Activated CD4-positive, alpha-beta T cell treated with anti-CD3 and anti-CD28 coated beads for 36 hours (primary cell): ENCODE measurements at places on chromosomes 7 and 10. TPM values are rescaled to one million over a fixed set of nuclear protein-coding genes. Genes with fewer than 3 reads are reported as not detected.

DNA sequence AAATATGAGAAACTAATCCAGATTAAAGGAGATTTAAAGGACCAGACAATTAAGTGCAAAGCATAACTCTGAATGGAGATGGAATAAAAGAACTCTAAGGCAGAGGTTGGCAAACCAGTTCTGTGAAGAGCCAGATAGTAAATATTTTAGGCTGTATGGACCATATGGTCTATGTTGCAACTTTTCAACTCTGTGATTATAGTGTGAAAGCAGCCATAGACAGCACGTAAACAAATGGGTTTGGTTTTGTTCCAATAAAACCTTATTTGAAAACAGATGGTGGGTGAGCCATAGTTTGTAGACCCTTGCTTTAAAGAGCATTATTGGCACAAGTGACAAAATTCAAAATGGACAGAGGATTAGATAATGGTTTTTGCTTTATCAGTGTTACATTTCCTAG lies 884.1 kb downstream of the CCSER2 start:
- DNase-seq, result no peak

GRCh38 chr10:123604506-123604905 lies 61.6 kb upstream of the GPR26 start:
- no peak for DNase-seq

- DNase-seq, result peak; percentile 81
Measured at GRCh38 chr10:71486484-71487114, 89.9 kb downstream of the CDH23 start.

GRCh38 chr10:16049782-16050181 lies 189.5 kb upstream of the MINDY3 start:
- DNase-seq, result no peak

- DNase-seq, result no peak
Measured at GRCh38 chr10:29949411-29950011, 109.9 kb downstream of the JCAD start.

DNA sequence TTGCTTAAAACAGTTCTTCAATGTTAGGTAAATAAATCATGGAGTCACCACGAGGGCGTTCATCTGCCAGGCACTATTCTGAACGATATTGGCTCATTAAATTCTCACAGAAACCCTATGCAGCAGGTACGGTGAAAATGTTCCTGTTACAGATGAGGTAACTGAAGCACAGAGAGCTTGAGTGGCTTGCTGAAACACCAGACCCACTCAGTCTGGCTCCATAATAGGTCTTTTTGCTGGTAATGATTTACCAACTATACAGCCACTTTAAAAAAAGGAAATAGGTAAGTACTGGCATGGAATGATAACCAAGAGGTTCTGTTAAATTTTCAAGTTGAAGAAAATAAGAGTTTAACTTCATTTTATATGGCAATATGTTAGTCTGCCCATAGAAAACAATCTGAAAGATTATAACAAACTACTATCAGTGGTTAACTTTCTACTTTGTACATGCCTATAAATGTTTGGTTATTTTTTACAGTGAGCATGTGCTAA lies 1.3 kb upstream of the TM9SF3 start:
- peak; percentile 11 for DNase-seq

- DNase-seq, result no peak
Measured at GRCh38 chr7:132150711-132151110, 425.6 kb downstream of the PLXNA4 start.

- DNase-seq, result no peak
Measured at GRCh38 chr10:7626283-7626682, 40.5 kb downstream of the ITIH5 start.

DNA sequence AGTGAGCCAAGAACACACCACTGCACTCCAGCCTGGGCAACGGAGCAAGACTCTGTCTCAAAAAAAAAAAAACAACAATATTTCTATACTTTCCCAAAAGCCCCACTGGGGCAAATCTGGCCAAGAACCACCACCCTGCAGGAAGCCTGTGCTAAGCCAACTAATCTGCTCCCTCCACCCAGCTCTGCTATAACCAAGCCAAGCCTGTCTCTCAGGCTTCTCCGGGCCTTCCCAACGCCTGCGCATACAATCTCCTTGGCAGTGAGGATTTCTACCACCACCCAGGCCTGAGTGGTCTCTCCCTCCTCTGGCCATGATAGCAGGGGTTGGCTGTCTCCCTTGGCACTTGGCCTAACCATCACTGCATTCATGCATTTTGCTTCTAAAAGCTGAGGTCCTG lies 14.2 kb downstream of the DDX56 start:
- no peak for DNase-seq

- no peak for DNase-seq
Measured at GRCh38 chr10:97136756-97137155, 49.0 kb downstream of the SLIT1 start.

- DNase-seq, result no peak
Measured at GRCh38 chr7:91780521-91780920, 100.0 kb downstream of the MTERF1 start.

DNA sequence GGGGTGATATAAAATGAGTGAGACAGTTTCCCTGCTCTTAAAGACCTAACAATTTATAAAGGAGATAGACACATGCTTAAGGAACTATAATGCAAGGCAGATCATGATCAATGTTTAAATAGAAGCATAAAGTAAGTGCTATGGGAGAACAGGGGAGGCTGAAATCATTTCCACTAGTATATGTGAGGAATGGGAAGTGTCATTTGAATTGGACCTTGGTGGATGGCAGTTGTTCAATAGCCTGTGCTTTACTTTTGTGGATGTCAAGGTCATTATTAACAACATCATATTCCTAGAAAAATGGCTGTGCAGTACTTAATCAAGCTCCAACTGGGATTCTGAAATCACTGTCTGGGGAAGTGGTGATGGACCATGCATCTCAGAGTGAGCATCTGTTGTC lies 14.7 kb downstream of the NPY start:
- no peak for DNase-seq

- DNase-seq, result no peak
Measured at GRCh38 chr7:47373871-47374451, 207.9 kb downstream of the TNS3 start.

GRCh38 chr10:91694170-91694794 lies 61.4 kb upstream of the PPP1R3C start:
- peak; percentile 31 for DNase-seq

- DNase-seq, result no peak
Measured at GRCh38 chr10:99996671-99997648, 12.8 kb downstream of the DNMBP start.

- peak; percentile 9 for DNase-seq
Measured at GRCh38 chr7:143975617-143976016, 21.0 kb downstream of the OR2F1 start.

GRCh38 chr7:11492307-11492706 lies 339.7 kb downstream of the THSD7A start:
- no peak for DNase-seq

DNA sequence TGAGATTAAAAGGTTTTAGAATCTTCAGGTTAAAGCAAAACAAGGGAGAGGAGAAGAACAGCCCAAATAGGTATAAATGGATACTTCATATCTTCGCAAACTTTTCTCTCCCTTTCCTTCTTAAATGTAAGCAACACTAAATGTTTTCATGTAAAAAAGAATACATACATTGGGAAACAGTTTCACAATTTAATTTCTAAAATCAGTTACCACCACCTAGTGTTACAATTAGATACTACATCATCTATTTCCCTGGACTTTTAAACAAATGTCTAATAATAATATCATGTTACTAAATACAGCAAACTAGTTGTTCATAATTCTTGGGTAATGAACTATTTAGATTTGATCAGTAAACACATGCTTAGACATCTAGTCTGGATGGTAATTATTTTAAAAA lies 35.8 kb downstream of the MINDY3 start:
- no peak for DNase-seq

GRCh38 chr7:121214657-121215056 lies 114.1 kb upstream of the WNT16 start:
- no peak for DNase-seq

DNA sequence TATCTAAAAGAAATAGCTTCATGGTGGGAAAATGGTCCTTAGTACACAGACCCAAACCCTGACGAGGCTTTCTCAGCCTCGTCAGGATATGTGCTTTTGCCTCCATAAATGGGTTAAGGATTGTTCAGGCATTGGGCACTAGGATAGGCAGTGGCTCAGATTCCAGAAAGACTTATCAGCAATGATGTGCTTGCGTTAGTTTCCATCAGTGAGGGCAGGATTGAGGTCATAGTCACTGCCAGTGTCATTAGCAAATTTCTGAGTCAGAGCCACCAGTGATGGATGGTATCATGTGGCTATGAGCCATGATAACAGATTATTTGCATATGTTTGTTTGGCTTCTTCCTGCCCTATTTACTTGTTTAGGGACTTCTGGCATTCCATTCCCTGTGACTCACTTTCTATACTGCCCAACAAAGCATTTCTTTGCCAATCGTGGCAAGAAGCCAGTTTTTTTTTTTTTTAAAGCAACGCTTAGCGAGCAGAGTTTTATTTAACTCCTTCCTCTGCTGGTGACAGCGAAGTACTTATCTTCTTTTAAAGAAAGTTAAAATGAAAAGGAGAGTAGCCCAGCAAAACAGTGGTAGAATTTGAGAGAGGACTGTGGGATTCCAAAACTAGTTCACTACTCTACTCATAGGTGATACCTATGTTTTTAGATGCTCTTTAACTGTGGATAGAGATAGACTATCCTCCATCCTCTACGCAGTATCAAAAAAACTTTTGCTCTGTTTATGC lies 44.4 kb downstream of the MYPN start:
- DNase-seq, result peak; percentile 15

DNA sequence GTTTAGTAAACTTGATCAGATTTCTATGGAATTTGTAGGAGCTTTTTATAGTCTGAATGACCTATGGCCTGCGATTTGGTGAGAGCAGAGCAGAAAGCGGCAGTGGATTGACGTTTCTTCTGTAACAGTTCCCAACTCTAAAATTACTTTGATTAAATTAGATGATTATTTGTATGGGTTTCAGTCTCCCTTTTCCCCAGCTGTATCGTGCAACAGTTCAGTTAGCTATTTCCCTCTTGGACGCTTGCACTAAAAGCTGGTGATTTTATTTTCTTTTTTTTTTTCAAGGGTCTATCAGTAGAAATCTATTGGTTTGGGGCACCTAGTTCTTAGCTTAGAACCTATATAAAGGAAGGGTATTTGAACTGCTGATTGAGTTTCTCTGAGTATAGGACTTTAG lies 6.8 kb downstream of the AHCYL2 start:
- no peak for DNase-seq

GRCh38 chr7:30469303-30469702 lies 9.3 kb downstream of the NOD1 start:
- DNase-seq, result no peak

GRCh38 chr10:83542774-83543411 lies 596.4 kb upstream of the GHITM start:
- no peak for DNase-seq

DNA sequence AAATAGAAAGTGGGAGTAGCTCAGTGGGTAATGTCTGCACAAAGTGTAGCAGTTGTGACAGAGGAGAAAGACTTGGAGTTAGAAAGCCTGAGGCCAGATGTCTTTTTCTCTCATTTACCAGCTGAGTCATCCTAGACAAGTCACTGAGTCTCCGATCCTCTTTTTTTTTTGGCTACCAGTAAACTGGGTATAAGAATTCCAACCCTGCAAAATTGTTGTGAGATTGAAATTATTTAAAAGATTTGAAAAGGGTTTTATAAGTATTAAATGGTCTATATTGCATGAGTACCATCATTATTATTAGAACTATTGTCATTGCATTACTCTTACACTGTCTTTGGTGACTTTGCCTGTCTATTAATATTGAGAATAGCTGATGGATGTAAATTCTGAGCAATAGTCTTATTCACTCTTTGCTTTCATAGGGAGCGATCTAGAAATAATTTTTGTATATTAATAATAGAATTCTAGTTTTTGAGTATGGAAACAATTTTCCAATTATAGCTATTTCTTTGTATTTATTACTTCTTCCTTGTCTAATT lies 74.0 kb downstream of the ARID5B start:
- no peak for DNase-seq

- no peak for DNase-seq
Measured at GRCh38 chr10:24467605-24468004, 256.1 kb downstream of the ARHGAP21 start.

LRRC18 gene
- not detected for total RNA-seq

GALNT17 gene
- not detected for total RNA-seq

MPLKIP gene
- total RNA-seq, result 35.2 TPM

PODXL gene
- 0.48 TPM for total RNA-seq

SNX13 gene
- total RNA-seq, result 25.5 TPM

LMBR1 gene
- 31.0 TPM for total RNA-seq

SLC13A1 gene
- not detected for total RNA-seq

GNGT1 gene
- total RNA-seq, result not detected

SEMA3E gene
- not detected for total RNA-seq

MDFIC gene
- 113 TPM for total RNA-seq

ZNF804B gene
- not detected for total RNA-seq

TEX47 gene
- not detected for total RNA-seq

DNAH11 gene
- 4.2 TPM for total RNA-seq
